Stimulated activated CD8-positive, alpha-beta memory T cell treated with anti-CD3 and anti-CD28 coated beads, Interleukin-4, amount 100 ng/mL, for 1 hour (primary cell): ENCODE measurements at places on chromosomes 16 and 17.
A peak's percentile ranks its signal among the peaks of the same experiment; 100 is the strongest.

DNA sequence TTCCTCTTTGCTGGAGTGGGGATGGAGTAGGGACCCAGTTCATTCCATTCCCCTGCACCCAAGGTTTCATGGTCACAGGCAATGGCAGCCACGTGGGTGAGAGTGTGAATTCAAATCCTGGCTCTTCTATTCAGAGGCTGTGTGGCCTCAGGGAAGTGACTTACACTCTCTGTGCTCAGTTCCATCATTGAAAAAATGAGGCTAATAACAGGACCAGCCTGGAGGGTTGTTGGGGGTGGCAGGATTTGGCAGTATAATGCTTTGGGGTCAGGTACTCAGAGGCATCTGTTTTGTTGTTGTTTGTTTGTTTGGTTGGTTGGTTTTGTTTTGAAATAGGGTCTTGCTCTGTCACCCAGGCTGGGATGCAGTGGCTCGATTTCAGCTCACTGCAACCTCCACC lies 2.2 kb upstream of the CRISPLD2 start:
- DNase-seq: no peak

DNA sequence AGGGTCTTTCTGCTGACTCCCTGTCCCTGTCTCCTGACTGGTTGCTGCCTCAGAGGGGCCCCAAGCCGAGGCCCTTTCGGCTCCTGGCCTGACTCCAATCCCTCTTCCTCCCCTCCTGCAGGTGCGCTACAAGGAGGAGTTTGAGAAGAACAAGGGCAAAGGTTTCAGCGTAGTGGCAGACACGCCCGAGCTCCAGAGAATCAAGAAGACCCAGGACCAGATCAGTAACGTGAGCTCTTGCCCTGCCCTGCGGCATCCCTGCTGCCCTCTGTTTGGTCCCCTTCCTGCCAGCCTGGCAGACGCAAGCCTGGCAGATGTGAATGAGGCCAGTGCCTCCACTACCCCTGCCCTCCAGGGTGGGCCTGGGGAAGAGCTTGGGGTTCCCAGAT lies 27.1 kb upstream of the LASP1NB start:
- DNase-seq: no peak

- peak; percentile 44 for DNase-seq
Measured at GRCh38 chr16:57475711-57476339, 10.5 kb downstream of the DOK4 start.

DNA sequence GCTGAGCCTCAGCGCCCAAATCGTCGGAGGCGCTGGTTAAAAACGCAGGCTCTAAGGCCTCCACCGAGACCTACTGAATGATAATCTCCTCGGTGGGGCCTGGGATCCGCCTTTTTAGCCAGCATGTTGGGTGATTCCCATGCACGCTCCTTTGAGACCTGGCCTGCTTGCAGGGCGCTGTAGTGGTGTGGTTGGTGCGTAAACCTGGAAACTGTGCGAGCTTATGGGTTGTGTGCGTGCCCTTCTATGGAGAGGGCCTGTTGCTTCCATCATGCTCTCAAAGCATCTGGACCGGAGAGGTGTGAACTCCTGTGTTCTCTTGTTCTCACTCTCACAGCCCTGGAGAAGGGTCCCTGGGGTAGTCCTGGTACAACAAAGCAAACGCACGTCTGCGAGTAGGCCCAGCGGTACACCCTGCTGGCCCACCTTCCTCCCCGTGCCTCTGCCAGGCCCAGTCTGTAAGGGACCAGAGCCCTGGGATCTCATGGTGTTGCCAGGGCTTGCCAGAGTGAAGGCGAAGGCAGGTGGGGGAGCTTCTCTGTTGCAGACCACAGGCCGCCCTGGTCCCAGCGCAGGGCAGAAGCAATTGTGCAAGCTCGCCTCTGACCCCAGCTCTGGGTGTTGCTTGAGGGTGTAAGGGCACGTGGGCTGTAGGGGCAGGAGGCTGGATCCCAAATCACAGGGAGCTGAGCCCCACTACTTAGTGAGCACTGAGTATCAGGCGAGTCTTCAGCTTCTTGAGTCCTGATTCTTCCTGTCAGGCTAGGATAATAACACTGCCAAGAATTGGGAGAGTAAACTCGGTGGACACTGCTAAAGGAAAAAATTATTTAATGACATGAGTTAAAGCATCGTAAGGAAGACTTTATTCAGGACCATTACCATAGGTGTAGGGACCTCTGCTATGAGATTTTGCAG lies 879 bp upstream of the LRRC75A start:
- no peak for DNase-seq

DNA sequence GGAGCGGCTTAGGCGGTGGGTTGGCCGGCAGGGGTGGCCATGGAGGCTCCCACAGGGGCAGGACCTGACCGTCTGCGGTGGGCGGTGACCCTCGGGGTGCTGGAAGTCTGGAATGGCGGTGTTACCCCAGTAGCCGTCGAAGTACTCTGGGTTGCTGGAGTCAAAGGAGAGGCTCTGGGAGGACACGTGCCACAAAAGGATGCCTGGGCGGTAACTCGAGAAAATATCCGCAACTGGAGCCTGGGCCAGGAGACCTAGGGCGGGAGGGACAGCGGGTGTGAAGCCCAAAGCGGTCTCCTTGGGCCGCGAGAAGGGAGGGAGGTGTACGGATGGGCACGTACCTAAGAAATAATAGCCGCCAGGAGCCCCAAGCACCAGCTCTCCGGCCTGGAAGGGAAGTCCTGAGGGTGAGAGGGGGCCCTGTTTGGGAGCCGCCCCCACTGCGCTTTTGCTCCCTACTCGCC lies 4.6 kb downstream of the ITGA2B start:
- no peak for DNase-seq

- DNase-seq: no peak
Measured at GRCh38 chr16:71350821-71351557, 7.5 kb upstream of the CALB2 start.

DNA sequence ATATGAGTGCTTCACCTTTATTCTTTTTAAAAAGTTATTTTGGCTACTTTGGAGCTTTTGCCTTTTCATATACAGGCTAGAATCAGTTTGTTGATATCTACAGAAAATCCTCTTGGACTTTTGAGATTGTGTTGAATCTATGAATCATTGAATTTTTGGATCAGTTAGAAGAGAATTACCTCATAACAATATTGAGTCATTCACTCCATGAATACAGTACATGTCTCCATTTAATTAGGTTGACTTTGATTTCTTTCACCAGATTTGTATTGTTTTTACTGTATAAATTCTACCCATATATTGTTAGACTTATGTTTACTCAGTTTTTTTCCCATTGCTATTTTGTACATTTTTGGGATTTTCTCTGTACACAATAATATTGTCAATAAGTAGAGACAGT lies 54.4 kb downstream of the TAOK1 start:
- no peak for DNase-seq
